Effector memory CD4-positive, alpha-beta T cell (primary cell): ENCODE measurements at places on chromosomes 16 and 17.

DNA sequence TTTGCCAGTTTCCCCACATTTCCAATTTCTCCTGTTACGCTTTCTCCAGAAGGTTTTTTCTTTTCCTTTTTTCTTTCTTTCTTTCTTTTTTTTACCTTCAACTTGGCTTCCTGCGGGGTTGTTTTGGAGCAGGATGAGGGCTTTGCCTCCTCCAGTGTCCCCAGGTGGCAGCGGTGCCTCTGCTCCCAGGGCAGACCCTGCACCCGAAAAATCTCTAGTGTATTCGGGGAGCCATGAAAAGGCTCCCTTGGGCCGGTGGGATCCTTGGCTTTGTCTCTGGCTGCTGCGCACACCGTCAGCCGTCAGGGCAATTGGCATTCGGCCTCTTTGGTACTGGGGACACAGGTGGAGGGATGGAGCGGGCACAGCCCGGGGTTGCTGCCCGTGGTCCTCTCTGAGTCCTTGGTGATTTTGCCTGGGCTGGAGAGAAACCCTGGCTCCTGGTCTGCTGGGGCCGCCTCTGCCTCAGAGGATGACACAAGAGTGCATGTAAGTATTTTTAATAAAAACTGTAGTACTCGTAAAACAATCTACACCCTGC lies 846 bp downstream of the ITGB3 start:
- H3K27me3 ChIP-seq: peaks cover 18% of the 10 kb centered on the region
- no peak overlapping the region for H3K27ac ChIP-seq
- no peak for DNase-seq

- no peak overlapping the region for H3K27ac ChIP-seq
- no peak overlapping the region for H3K4me3 ChIP-seq
- H3K27me3 ChIP-seq: no peaks in the 10 kb centered on the region
- H3K4me1 ChIP-seq: no peaks in the 10 kb centered on the region
Measured at GRCh38 chr16:59783191-59783590, 1049.1 kb upstream of the GOT2 start.

GRCh38 chr17:74862108-74862901 lies 2.6 kb upstream of the GRIN2C start:
- peak; percentile 36 for DNase-seq
- peaks cover 33% of the 10 kb centered on the region for H3K27me3 ChIP-seq
- no peak overlapping the region for H3K27ac ChIP-seq
- H3K4me1 ChIP-seq: peaks cover 32% of the 10 kb centered on the region
- no peak overlapping the region for H3K4me3 ChIP-seq

DNA sequence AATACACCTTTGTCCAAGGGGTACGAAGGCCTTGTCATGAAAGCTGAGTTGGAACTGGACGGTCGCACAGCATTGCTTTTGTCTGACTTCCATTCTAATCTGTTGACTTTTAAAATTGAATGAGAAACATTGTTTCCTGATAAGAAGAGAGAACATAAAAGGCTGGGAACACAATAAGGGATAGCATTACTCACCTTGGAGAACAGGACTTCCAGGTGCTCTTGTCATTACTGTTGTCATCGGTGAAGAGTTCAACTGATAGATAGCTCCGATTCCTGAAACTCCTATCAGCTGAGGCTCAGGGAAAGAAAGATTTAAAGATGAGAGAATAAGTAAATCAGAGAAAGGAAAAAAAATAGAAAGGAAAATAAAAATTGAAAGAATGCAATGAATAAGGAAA lies 351.1 kb downstream of the KCNJ2 start:
- H3K4me1 ChIP-seq: no peaks in the 10 kb centered on the region

GRCh38 chr17:82105417-82105881 lies 7.4 kb upstream of the FASN start:
- no peaks in the 10 kb centered on the region for H3K36me3 ChIP-seq
- H3K4me1 ChIP-seq: peaks cover 27% of the 10 kb centered on the region
- H3K27ac ChIP-seq: peak overlapping the region; percentile 76
- H3K27me3 ChIP-seq: no peaks in the 10 kb centered on the region
- no peak for DNase-seq

DNA sequence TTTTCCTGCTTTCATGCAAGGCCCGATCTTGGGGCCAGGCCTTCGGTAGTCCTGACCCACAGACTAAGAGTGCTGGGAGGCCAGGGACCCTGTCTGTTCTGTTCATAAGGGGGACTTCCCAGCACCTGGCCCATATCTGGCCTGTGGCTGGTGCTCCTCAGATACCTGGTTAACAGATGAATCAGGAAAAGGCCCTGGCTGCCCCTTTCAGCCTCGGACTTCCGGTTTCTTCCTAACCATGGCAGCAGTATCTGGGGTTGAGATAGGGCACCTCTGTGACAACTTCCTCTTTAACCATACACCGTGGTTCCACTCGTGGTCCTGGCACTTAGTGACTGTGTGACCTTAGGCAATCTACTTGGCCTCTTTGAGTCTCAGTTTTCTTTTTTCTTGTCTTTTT lies 18.4 kb downstream of the PLCG2 start:
- no peaks in the 10 kb centered on the region for H3K36me3 ChIP-seq
- no peak for DNase-seq
- H3K27me3 ChIP-seq: no peaks in the 10 kb centered on the region
- no peak overlapping the region for H3K27ac ChIP-seq

- DNase-seq: no peak
- no peaks in the 10 kb centered on the region for H3K27me3 ChIP-seq
- H3K4me3 ChIP-seq: peak overlapping the region; percentile 43
- peak overlapping the region; percentile 64 for H3K27ac ChIP-seq
- H3K36me3 ChIP-seq: no peaks in the 10 kb centered on the region
Measured at GRCh38 chr16:81003610-81004460, 2.9 kb downstream of the CMC2 start.

- no peaks in the 10 kb centered on the region for H3K36me3 ChIP-seq
- H3K4me3 ChIP-seq: no peak overlapping the region
- no peak overlapping the region for H3K27ac ChIP-seq
- no peaks in the 10 kb centered on the region for H3K4me1 ChIP-seq
Measured at GRCh38 chr17:1997289-1997926, 27.7 kb downstream of the RTN4RL1 start.

DNA sequence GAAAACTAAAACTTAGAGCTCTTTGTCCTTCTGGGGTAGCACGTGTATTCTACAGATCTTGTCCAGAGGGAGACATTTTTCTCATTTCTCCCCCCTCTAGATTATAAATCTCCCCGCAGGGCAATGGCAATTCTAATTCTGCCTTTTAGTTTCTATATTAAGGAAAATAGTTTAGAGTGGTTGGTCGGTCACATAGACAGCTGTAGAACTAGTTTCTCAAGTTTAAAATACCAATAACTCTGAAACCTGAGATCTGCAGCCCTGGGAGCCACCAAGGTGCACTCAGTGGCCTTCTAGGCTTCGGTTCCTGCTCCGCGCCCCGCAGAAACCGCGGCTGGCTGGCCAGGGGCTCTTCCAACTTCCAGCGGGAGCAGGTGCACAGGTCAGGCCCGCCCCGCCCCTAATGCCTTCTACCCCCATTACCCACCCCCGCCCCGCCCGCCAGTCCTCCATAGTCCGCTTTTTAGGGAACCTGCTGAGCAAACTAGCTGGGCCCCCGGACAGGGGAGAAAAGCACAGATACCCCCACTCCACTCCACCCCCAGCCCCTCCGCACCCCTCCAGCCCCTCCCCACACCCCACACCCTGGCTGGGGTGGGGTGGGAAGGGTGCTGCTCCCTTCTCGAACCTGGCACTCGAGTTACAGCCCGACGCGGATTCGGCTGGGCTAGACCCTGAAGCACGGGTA lies 431 bp downstream of the SLFN11 start:
- H3K27me3 ChIP-seq: no peaks in the 10 kb centered on the region
- H3K4me3 ChIP-seq: peak overlapping the region; percentile 81
- H3K4me1 ChIP-seq: peaks cover 4% of the 10 kb centered on the region

DNA sequence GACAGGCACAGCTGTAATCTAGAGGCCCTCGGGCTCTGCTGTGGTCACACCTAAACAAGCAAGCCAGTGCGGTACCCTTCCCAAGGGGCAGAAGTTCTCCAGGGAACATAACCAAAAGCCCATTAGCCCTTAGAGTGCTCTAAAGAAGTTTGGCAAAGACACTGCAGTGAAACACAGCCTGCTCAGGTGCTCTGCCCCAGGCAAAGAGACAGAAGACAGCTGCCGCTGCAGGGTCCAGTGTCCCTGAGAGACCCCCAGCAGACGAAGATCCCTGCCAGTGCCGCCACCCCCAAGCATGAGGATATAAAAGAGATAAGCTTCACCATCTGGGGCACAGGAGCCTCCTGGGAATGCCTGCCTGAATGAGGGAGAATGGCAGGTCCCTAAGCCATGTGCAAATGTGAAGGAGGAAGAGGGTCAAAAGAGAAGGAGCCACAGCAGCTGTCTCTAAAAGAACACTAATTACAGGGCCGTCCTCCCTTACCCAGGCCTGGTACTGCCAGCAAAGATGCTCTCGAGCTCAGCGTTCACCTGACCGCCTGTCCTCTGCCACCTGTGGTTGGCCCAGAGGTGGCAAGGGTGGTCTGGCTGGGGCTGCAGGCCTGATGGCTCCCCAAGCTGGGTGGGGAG lies 29.7 kb downstream of the CUEDC1 start:
- no peak overlapping the region for H3K27ac ChIP-seq

DNA sequence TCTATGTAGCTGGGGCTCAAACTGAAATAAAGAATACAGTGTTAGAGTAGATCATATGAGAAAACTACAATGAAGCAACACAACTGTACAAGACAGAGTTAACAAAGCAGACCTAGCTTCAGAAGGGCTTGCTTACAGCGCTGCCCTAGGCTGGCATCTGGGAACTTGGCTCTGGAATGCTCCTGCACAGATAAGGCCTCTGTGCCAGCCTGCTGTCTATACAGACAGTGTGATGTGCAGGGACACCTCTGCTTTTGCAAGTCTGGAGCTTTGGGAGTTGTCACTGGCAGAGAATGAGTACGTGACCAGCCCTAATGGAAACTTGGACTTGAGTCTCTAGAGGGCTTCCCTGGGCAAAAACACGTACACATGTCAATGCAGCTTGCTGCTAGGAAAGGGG lies 32.1 kb upstream of the SLC38A8 start:
- no peaks in the 10 kb centered on the region for H3K4me1 ChIP-seq
- no peaks in the 10 kb centered on the region for H3K27me3 ChIP-seq
- H3K27ac ChIP-seq: no peak overlapping the region

DNA sequence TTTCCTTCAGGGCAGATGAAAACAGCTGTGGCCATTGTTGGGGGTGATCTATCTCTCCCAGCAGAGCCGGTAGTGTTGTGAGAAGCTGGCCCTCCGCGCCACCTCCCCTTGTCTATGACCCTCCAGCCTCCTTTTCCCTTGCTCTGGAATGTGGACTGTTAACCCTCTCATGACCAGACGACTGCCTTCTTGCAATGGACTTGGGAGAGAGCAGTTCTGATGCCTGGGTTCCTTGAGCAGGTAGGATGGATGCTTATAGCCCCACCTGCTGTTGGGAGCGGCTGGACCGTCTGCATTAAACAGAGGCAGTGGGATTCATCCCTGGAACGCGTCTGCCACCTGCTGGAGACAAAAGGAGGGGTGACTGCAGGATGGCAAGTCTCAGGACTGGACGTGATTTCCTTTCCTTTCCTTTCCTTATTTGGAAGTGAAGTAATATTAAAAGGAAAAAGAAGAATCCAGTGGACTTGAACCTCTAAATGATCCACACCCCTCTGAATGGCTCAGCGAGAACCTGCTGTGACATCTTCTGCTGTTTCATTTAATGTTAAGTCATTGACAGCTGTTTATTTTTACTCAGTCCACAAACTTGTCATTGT lies 1.8 kb upstream of the SOST start:
- H3K27ac ChIP-seq: no peak overlapping the region
- H3K4me3 ChIP-seq: no peak overlapping the region
- H3K27me3 ChIP-seq: no peaks in the 10 kb centered on the region
- H3K36me3 ChIP-seq: no peaks in the 10 kb centered on the region

DNA sequence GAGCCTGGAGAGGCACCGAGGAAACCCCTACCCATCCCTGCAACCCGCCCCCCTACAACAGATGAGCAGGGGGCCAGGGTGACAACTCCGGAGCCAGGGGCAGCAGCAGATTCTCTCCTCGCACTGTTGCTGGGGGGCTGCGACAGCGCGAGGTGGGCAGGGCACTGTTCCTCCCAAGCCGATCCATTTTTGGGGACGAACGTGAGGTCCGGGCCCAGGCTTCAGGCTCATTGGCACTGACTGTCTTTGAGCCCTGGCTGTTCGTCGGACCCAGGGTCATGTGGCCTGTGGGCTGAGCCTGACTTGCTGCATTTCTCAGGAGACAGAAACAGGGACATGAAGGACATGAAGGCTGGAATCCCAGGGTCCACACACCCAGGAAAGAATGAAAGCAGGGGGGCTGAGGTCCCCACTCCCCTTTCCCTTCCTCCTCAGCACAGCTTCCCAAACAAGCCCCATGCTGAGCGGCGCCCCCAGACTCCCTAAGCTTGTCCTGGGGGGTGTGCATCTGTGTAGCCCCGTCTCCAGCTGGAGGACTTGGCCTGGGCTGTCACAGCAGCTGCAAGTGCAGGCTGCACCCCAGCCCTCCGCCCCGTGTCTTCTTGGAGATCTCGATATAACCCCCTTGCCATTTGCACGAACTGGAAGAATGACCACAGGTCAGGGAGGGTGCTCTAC lies 18.7 kb downstream of the CEP295NL start:
- DNase-seq: no peak
- H3K4me1 ChIP-seq: peaks cover 10% of the 10 kb centered on the region
- H3K4me3 ChIP-seq: no peak overlapping the region

GRCh38 chr17:80068301-80069222 lies 32.1 kb downstream of the CCDC40 start:
- H3K4me1 ChIP-seq: no peaks in the 10 kb centered on the region
- H3K4me3 ChIP-seq: no peak overlapping the region
- no peak for DNase-seq
- no peaks in the 10 kb centered on the region for H3K27me3 ChIP-seq
- no peak overlapping the region for H3K27ac ChIP-seq

- H3K27ac ChIP-seq: no peak overlapping the region
- H3K4me1 ChIP-seq: no peaks in the 10 kb centered on the region
- no peak for DNase-seq
- H3K36me3 ChIP-seq: no peaks in the 10 kb centered on the region
Measured at GRCh38 chr17:6546069-6546718, 10.2 kb downstream of the PITPNM3 start.

GRCh38 chr17:16981928-16982327 lies 10.0 kb upstream of the TNFRSF13B start:
- H3K4me1 ChIP-seq: no peaks in the 10 kb centered on the region
- no peak overlapping the region for H3K27ac ChIP-seq
- no peaks in the 10 kb centered on the region for H3K27me3 ChIP-seq
- H3K36me3 ChIP-seq: no peaks in the 10 kb centered on the region
